ENCODE measurements at places on chromosomes 5 and 9. TPM values are rescaled to one million over a fixed set of nuclear protein-coding genes. Genes with fewer than 3 reads are reported as not detected.

Gene C1QTNF2
- total RNA-seq, result not detected

Gene LRRC19
- not detected for total RNA-seq

Gene SPOCK1
- total RNA-seq, result not detected

DNA sequence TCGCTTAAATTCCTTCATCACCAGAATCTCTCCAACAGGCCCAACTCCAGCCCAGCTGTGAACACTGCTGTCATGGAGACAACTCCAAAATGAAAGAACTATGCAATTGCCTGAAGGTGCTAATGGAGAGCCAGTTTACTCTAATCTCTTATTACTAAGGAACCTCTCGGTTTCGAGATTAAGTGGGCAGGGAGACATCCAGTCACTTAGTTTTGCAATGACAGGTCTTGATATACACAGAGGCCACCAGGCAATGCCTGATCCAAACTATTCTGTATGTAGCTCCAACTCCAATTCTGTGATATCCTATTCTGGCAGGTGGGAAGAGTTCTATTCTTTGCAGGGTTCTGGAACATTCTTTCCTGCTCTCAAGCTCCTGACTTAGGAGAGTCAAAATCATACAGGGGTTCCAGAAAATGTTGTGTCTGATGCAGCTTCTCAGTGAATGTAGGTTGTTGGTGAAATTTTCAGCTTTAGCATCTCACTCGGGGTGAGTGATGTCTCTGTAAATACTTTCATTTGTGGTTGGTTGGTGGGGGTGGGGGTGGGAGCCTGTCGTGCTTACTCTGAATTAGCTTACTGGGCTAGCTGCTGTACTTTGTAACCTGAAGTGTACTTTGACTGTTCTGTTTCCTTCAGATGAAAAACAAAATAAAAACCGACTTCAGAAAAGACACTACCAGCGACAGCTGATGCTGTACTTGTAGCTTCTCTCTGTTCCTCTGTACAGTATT, 170.9 kb downstream of the PALM2AKAP2 start:
- no peak for DNase-seq

GRCh38 chr9:38066914-38067858, 1.8 kb downstream of the SHB start:
- DNase-seq, result no peak
